ENCODE measurements at places on chromosomes 6 and 20.

- no peak for DNase-seq
Observed at GRCh38 chr6:28615955-28616747, 90.5 kb downstream of the GPX5 start.

DNA sequence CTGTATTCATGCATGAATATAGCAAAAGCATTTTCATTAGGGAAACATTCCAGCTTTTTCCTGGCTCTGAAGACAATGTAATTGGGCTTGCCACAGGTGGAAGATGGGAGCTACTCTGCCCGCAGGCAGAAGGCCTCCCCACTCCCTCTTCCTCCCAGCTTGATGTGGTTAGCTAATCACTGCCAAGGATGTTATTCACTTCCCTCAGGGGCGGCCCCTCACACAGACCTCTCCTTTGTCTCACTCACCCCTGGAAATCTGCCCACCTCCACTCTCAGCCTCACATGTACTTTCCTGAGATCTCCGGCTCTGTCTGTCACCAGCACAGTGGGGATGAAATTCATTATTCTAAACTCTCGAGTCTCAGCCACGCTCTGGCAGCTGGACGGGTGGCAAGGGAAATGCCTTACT, 100.7 kb downstream of the ANKRD60 start:
- peak; percentile 99 for DNase-seq

DNA sequence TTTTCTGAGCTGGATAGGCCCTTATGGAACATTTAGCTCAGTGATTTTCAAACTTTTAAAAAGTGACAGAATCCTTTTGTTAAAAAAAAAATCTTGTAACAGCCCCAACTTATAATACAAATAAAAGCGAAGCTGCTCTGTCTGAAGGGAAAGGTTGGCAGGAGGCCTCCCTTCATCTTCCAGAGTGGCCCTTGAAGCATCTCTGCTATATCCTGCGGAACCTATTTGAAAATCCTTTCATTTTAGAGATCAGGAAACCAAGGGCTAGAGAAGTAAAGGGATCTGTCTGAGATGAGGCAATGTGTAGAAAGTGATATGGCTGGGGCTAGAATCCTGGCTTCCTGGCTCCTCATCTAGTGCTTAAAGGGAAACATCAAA, 107.8 kb downstream of the UBE3D start:
- no peak for DNase-seq

GRCh38 chr6:36068012-36068392, 40.4 kb downstream of the MAPK14 start:
- DNase-seq = no peak

DNA sequence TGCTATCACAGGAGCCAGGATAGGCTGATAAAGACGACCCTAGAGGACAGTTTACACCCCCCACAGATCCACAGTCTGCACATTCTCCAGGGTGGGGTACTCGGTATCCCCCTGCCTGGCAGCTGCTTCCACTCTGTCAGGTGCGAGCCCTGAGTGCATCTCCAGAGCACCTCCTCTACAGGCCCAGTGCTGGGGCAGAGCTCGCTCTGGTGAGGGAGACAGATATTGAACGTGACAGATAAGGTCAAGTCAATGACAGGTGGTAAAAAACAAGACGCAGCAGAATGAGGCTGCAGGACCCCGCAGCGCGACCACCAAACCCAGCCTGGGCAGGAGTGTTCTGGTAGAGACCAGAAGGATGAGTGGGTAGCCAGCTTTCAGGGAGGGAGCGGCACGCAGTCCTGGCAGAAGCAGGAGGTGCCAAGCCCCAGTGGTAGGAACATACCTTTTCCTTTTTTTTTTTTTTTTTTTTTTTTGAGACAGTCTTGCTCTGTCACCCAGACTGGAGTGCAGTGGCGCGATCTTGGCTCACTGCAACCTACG, 12.4 kb upstream of the MYL9 start:
- no peak for DNase-seq

DNA sequence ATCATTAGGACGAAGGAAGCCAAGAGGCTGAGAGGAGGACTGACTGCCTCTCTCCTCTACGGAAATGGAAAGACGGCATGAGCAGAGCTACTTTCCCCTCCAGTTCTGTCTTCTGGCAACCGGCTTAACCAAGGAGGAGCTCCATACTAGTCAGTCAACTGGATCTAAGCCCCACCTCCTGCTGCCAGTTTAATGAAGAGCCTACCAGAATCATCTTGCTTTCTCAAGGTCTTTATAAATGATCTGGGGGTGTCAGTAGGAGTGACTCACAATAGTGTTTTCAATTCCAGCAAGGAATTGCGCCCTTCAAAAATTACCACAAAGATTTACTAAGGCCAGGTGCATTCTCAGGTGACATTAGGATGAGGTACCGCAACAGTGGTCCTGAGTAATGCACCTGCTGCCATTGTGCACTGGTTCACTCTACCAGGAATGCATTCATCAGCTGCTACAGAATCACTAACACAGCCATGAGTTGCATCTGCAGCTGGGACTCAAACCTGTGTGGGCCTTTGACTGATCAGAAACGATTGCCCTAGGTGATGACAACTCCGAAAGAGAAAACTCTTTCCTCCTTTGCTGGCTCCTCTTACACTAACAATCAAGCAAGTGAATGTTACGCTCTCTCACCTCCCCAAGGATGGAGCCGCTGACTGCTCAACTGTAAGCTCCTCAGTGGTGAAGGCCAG, 2.8 kb downstream of the UQCC2 start:
- DNase-seq = no peak

- no peak for DNase-seq
Observed at GRCh38 chr6:74050921-74051320, 354.9 kb downstream of the CD109 start.

DNA sequence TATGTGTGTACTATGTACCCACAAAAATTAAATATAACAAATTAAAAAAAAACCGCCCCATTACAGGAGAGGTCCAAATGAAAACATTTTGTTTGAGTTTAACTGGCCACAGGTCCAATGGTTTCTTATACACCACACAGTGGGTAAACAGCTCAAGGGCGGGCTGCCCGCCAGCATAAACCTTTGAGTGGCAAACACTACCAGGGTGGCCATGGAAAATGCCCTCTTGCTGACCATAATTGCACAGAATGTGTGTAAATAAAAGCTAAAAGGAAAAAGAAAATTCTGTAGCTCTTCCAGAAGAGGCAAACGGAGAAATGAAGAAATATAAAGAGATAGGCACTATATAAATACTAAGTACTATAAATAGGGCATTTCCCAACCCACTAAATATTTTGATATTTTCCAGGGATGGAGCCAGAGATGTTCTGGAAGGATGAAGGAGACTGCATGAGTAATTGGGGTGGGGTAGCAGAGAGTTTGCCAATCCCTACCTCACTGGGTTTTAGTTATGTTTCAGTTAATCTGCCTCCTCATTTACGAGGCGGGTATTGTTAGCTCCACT, 1.1 kb upstream of the CDC5L start:
- no peak for DNase-seq

DNA sequence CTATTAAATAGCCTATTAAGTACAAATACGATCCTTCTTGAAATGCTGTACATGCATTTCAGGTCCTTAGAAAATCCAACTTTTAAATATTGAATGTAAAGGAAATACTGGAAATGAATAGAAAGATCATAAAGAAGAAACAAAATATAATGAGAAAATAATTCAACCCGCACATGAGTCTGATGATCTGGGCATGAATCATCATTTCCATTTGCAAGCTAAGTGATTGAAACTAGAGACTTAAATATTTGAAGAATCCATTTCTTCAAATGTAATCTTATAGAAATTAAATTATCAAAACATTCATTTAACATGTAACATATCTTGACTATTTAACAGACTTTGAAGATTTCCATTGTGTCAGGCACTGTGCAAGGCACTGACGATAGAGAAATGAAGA, 977.0 kb downstream of the TFAP2A start:
- peak; percentile 62 for DNase-seq

DNA sequence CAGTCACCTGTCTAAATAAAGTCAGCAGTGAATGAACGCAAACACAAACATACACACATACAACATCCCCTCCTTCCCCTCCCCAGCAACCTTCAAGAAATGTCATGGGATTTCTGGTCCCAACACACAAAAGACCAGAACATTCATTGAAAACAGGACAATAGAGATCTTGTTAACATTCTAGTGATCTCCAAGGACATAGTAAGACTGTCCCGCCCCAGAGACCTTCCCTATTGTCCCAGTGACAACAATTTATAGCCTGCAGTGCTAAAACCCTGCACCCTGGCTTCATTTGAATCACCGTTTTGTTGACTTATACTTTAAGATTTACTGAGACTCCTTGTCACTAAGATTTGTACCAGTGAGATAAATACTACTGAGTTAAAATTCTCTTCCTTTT, 143.9 kb upstream of the NOX3 start:
- no peak for DNase-seq

GRCh38 chr6:170188571-170189001, 102.3 kb downstream of the DLL1 start:
- no peak for DNase-seq

DNA sequence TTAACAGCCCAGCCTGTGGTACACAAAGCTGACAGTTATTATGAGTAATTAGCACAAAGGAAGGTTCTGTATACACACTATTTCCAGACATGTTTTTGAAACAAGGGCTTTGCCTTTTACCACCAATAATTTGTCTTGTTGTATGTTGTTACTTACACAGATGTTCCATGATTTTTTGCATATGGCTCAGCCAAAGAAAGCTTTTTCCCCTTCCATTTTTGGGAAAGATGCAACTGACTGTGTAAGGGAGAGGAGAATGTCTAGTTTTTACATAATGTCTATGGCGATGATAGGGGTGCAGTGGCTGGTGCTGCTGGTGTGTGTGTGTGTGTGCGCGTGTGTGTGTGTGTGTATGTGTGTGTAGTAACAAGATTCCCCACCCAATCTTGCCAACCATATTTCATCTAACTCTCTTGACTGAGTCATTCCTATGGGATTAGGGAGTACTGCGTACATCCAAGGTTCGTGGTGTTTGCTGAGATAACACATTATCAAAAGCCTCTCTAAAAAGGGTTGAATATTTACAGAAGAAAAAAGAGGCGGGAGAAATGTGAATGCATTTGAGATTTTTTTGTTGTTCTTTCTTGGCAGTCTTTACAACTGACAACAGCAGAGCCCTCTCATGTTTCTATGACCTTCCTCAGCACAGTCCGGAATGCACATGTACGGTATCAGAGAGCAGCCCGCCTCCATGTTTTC, 192.2 kb downstream of the GMPR start:
- no peak for DNase-seq

DNA sequence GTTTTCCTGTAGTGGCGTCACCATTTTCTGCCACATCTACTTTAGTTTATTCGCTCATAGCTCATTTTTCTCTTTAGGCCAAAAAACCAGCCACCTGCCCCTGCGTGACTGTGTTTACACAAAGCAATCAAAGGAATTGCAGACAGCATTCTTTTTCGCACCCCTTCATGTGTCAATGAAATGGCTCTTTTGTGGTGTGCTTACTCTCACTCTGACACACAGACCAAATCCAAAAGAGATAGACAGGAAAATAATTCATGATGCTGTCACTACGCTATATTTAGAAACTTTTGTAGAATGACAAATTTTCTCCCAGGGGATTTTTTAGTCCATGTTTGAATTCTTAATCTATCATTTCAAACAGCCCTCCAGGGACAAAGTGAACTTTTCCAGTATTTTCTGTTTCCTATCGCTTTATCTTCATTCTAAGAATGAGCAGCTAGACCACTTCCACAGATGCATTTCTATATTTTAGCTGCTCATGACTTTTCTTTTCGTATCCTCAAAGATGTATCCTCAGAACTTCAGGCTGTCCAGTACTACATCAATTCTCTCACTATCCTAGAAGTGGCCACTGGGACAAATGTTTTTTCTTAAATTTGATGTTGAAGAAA, 37.9 kb upstream of the KHDRBS2 start:
- DNase-seq = no peak

DNA sequence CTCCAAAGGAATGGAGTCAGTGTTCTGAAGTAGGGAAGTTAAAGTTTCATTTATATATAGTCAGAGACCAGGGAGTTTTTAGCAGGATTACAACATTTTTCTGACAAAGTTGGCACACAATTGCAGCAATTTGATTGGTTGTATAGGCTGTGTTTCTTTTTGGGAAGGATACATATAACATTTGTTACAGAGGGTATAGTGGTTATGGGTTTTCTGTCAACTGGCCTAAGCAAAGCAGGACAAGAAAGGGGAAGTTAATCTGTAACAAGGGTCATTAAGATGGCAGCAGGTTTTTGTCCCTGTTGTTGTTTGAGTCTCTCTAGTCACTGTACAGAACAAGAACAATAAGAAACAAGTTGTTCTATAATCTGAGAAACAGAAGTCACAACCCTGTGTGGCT, 41.4 kb downstream of the TPD52L1 start:
- DNase-seq = no peak

DNA sequence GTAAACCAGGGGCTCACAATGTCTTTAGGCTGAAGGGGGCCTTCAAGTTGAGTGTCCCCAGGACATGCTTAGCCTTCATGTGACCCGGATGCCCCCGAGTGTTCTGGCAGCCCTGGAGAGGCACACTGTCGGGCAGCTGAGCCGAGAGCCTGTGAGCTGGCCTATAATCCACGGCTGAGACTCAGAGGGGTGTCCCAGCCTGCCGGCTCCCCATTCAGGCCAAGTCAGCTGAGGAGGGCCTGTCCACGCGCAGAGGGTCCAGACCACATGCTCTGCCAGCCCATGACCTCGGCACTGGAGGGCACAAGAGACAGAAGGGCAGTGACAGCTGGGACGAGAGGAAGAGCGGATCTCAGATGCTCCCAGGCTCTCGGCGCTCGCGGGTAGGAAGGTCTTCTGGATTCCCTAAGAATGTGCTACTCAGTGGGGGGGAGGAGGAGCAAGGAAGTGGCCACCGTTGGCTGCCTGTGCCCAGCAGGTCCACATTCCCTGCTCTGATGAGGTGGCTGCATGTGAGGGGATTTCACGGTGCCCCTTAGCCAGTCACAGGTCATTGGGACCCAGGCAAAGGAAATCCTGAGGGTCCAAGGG, 224.7 kb downstream of the NRN1 start:
- no peak for DNase-seq

- no peak for DNase-seq
Observed at GRCh38 chr20:32012159-32012688, 2.0 kb downstream of the CCM2L start.

GRCh38 chr6:155040154-155040553, 45.0 kb downstream of the TIAM2 start:
- no peak for DNase-seq

GRCh38 chr6:166598441-166599138, 12.1 kb upstream of the RAMACL start:
- peak; percentile 81 for DNase-seq

- peak; percentile 66 for DNase-seq
Observed at GRCh38 chr20:63846128-63846771, 15.0 kb upstream of the ABHD16B start.

- DNase-seq = no peak
Observed at GRCh38 chr20:44629542-44629941, 22.0 kb downstream of the ADA start.

GRCh38 chr6:6861995-6862394, 245.8 kb upstream of the RREB1 start:
- DNase-seq = no peak

All from ELR (cell line).